Stimulated activated CD8-positive, alpha-beta memory T cell treated with anti-CD3 and anti-CD28 coated beads, Interleukin-4, amount 100 ng/mL, for 48 hours (primary cell): ENCODE measurements at places on chromosomes 12 and 14.

DNA sequence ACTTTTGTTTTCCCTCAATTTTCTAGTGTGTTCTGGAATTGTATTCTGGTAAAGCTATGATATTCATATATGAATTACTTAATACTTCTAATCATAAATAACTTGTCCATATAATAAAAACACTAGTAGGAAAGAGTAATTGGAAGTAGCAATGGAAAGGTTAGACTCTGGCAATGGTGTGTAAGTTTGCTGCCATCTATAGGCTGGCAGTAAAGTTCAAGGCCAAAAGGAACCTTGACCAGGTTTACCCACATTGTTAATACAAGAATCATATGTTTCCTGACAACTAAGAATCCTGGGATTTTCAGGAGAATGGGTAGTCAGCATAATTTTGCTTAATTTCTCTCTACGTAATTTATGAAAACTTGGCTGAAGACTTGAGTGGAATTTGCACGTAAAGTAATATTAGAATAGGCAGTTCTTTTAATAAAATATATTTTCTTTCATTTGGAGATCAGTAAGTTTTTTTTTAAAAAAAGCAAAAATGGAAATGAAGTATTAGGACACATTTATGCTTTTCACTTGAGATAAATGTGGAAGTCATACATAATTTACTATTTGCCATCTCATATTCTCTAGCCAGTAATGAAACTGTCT lies 926.7 kb downstream of the GALC start:
- DNase-seq = no peak

DNA sequence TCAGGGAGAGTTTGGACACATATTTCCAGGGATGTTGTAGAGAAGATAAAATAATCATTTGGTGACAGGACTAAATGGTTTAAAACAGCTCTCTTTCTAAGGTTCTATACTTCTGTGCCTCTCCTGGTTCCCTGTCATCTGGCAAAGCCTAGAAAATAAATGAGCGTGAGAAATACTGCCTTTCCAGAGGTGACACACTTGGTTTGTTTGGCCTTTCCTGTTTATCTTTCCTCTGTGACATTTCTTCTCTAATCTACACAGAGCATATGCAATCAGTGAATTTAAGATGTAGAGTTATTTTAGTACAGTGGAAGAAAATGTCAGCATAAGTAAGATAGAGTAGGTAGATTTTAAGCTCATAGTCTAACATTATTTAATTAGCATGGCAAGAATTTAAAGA lies 22.0 kb upstream of the SSTR1 start:
- DNase-seq = no peak

DNA sequence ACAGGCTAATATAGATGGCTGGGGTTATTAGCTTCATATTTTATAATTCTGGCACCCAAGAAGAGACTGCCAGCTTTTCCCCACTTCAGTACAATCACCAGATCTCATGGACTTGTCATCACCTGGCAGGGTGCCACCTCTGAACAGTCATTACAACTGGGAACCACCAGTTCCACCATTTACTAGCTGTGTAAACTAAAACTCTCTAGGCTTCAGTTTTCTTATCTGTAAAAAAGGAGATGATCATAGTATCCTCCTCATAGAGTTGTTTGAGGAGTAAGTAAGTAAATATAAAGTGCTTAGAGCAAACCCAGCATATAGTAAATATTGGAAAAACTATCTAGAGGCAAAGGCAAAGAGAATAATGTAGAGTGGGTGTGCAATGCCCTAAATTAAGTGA lies 19.3 kb downstream of the CPNE8 start:
- DNase-seq = no peak

GRCh38 chr14:69606258-69607184 lies 4.9 kb upstream of the SUSD6 start:
- no peak for DNase-seq

- DNase-seq = peak; percentile 32
Measured at GRCh38 chr12:121918679-121919038, 267 bp downstream of the CFAP251 start.
